ENCODE measurements at places on chromosomes 7 and 10. TPM values are rescaled to one million over a fixed set of nuclear protein-coding genes. Genes with fewer than 3 reads are reported as not detected.

The TSPAN14 gene
- total RNA-seq = 134 TPM

The METTL2B gene
- total RNA-seq = 50.5 TPM

The KCND2 gene
- 3.5 TPM for total RNA-seq

The EPHB4 gene
- total RNA-seq = 76.4 TPM

DNA sequence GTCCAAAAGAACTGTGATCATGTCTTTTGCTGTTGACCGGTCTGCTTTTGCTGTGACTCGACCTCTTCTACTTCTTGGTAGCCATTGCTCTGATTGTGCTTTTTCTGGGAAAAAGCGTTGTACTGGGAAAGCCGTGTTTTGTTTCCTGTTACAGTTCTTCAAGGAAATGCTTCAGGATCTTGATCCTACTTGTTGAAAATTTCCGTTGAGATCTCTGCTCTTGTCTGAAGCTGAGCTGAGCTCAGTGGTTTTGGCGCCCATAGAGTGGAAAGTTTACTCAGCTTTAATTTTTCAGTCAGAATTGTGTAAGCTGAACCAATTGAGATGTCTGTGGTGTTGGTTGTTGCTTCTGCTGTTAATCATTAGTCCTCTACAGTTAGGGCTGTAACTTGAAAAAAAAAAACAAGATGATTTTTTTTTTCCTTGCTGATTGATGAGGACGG is 302.2 kb downstream of the CCDC3 start:
- no peak for DNase-seq

DNA sequence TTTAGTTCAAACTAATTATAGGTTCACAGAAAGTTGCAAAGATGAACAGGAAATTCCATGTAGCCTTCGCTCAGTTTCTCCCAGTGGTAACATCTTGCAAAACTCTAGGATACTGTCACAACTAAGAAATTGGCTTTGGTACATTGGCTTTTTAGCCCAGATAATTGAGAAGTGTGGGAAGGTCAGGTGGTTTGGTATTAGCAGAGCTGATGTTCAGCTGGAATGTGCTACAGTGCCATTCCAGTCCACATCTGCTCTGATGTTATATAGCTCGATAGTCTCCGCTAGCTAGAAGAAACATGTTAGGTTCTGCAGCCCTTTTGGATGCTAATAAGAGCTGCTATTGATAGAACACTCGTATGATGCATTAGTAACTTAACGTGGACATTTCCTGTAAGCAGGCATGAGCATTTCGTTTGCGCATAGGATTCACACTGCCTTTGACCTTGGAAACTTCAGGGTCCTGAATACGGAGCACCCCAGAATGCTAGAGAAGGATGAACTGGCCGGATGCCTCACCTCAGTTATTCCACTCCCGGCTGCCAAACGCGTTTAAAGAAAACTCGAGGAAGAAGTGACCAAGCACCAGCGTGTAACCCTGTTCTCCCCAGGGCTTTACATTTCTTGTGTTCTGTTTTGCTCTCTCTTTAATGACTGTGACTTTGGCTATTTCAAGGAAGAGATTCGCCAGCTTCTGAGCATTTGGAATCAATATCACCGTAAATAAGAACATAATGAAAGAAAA is 271.4 kb downstream of the GALNT17 start:
- DNase-seq = peak; percentile 17

DNA sequence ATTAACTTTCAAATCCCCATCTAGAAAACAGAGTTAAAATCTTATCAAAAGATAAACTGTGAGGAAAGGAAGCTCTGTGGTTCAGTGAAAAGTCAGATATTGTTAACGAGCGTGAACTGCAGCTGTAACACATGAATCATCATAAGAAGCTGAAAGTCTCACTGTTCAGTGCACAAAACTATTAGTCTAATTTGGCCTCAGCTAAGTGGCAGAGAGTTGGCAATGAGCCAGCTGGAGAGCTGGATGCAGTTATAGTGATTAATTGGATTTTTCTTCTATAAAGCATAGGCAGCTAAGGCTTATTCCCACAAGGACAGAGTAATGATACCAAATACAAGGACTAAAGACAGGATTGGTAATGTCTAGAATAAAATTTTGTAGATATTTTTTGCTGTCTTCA is 101.1 kb upstream of the ABCB5 start:
- no peak for DNase-seq

DNA sequence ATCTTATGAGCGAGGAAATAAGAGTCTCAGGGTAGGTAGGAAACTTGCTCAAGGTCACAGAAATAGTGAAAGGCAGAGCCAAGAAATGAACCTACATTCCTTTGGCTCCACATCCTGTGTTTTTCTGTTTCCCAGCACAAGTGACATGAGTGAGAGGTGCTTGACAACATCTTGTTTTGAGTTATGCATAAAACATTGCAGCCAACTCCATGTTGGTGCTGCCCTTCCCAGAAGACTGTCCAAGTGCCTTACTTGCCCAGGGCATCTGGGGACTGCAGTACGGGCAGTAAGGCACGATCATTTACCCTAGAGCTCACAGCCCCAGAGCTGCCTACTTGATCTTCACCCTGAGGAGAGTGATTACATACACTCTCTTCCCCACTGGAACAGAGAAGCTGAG is 148.8 kb downstream of the NOC3L start:
- DNase-seq = no peak

DNA sequence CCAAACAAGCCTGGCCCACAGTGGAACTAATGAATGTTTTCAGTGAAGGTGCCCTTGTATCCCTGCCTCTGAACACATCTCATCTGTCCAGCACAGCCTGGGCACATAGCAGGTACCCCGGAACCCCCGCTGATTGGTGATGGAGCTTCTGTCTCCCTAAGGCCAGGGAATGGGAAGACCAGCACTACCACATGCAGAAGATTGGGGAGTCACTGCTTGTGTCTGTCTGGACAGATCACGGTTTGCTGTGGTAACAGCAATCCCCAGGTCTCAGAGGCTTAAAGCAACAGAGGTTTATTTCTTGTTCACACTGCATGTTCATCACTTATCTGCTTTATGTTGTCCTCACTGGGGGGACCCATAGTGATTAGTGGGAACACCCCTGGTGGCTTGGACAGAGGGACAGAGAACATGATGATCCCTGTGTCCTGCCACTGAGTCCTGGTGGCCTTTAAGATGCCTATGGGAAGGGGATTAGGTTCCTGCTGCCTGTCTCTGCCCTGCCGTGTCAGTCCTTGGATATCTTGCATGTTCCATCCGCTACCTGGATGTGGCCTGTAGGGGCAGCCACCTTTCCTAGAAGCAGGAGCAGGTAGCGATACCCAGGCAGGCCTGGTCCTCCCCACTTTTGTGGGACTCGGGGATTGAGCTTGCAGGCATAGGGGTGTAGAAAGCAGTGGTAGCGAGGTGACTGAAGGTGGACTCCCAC is 3.6 kb downstream of the TSPAN14 start:
- DNase-seq = peak; percentile 87

- peak; percentile 21 for DNase-seq
Observed at GRCh38 chr10:117509573-117509972, 33.0 kb upstream of the EMX2 start.

- DNase-seq = no peak
Observed at GRCh38 chr10:114634609-114634979, 23.5 kb downstream of the ABLIM1 start.

DNA sequence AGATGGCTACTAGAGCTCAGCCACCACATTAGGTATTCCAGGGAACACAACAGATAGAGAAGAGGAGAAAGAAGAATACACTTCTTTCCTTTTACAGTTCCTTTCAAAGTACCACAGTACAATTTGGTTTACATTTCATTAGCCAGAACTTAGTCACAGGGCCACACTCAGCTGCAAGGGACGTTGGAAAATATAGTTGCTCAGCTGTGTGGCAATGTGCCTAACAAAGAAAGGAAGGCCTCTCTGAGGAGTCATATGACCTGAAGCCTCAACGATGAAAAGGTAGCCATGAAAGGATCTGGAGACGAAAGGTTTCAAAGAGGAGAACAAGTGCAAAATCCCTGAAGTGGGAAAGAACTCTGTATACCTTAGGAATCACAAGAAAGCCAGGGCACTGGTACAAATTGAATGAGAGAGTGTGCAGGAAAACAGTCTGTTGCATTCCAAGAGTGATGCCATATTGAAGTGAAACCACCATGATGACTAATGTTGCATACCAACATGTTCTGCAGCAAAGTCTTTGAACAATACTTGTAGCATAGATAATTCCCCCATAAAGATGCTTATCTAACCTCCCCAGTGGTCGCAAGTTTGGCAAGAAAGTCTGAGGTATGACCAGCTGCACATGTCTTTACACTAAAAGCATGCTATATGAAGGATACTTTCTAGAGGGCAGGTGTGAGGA is 278.9 kb downstream of the HPSE2 start:
- no peak for DNase-seq

DNA sequence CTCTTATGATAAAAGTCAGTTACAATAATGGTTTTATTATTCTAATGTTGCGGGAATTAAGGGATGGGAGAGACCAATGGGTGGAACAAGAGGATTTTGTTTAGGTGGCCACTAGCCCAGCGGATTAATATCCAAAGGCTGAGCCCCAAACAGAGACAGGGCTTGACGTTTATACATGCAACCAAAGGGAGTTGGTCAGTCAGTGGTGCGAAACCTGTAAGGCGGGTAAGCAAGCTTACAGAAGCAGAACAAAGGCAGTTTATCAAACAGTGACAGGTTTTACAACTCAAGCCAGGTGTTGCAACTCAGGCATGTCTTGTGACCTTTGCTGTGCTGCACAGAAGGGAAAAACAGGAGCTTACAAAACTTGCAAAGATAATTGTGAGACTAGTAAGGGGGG is 622.9 kb upstream of the MBL2 start:
- peak; percentile 45 for DNase-seq

GRCh38 chr7:120400806-120401455 is 128.0 kb downstream of the KCND2 start:
- no peak for DNase-seq
